ENCODE measurements at places on chromosomes 16 and 17.

- no peak for DNase-seq
Observed at GRCh38 chr16:30603945-30604315, 6.3 kb downstream of the ZNF689 start.

GRCh38 chr17:79562192-79562930 is 48.5 kb downstream of the RBFOX3 start:
- DNase-seq = no peak

- no peak for DNase-seq
Observed at GRCh38 chr17:71830866-71831265, 290.0 kb upstream of the SOX9 start.

GRCh38 chr16:20191566-20191965 is 117.9 kb upstream of the GPR139 start:
- no peak for DNase-seq

DNA sequence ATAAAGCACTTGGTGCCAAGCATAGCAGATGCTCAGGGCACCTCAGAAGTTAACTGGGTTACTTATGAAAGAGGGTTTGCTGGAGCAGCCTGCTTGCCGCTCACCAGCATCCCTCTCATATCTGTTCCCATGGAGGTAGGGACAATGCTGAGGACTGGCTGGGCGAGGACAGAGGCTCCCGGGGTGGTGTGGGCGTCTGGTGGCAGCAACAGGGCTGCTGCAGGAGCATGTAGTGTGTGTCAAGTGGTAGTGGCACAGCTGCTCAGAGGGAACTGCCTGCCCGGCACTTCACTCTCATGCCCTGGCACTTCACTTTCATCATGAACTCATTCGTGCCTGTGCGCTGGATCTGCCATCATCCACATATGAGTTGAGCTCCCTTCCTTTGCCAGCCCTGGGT is 26.9 kb upstream of the ZNHIT3 start:
- DNase-seq = no peak

GRCh38 chr17:71084219-71084618 is 914.9 kb downstream of the KCNJ2 start:
- DNase-seq = peak; percentile 2

- DNase-seq = no peak
Observed at GRCh38 chr16:71930013-71930563, 34.8 kb downstream of the IST1 start.

GRCh38 chr17:8273884-8274444 is 14.5 kb upstream of the RANGRF start:
- no peak for DNase-seq

DNA sequence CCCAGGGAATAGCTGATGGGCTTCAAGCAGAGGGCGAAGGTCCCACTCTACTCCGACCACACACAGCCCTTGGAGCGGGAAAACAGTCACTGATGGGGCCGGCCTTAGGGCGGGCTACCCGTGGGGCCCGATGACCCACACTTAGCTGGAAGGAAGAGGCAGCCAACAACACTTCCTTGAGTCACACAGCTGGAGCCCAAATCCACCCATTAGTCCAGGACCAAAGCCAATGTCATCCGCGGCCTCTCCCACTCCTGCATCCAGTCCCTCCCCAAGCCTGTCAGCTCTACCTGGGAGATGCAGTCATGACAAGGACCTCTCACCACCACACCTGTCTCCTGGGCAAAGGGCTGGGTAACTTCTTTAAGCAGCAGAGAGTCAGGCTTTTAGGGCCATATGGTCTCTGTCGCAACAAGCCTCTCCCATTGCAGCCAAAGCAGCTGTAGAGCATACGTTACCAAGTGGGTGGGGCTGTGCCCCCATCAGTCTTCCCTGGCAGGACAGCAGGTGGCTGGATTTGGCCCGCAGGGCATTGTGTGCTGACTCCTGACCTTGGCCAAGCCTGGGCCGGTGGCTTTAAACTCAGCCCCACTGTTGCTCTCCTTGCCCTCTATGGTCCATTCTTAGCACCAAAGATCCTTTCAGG is 110.7 kb downstream of the SOCS1 start:
- no peak for DNase-seq

DNA sequence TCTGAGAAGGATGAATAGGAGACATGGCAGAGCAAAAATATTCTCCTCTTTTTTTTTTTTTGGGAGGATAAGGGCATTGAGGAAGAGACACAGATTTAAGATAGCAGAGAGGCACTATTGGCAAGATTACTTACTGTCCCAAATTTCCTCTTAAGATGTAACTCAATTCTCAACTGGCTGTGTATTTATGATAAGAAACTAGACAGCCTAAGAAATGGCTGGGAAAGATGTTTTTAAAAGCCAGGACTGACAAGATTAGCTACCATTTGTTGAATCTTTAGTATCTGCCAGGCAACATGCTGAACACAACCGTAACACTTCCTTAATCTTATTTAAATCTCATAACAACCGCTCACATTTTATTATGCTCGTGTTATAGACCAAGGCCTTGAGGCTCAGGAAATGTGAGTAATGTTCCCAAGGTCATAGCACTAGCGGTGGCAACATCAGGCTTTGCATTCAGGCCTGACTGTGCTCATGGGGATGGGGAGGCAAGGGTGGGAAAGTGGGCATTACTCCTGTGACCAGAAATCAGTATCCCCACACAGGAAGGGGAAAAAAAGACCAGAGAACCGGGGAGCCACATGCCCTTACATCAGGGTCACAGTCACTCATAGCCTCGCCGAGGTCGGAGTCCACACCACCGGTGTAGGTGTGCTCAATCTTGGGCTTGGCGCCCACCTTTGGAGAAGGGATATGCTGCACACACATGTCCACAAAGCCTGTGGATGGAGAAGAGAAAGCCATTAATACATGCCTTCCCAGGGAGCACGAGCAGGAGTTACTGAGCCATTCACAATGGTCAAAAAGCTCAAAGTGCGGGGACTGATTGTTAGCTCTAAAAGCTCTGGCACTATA is 15.6 kb downstream of the HIGD1B start:
- DNase-seq = no peak

DNA sequence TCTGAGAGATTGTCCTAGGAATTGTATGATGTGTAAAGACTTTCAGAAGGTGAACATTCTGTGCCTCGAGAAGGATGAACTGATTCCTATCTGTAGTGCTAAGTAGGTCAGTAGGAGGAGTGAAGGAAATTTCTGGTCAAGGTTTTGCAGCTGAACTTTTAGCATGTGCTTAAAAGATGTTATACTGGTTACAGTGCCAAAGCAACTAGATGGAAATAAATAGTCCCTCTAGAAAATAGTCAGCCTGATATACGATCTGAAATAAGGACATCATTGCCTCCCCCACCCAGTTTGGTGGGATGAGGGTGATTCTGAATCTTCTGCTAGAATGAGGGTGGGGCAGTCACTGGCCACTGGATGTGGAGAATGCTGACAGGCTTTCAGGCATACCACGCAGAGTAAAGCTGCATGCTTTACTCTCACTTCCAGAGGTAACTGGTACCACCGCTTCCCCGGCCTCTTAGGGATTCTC is 57.2 kb upstream of the VPS4A start:
- no peak for DNase-seq

DNA sequence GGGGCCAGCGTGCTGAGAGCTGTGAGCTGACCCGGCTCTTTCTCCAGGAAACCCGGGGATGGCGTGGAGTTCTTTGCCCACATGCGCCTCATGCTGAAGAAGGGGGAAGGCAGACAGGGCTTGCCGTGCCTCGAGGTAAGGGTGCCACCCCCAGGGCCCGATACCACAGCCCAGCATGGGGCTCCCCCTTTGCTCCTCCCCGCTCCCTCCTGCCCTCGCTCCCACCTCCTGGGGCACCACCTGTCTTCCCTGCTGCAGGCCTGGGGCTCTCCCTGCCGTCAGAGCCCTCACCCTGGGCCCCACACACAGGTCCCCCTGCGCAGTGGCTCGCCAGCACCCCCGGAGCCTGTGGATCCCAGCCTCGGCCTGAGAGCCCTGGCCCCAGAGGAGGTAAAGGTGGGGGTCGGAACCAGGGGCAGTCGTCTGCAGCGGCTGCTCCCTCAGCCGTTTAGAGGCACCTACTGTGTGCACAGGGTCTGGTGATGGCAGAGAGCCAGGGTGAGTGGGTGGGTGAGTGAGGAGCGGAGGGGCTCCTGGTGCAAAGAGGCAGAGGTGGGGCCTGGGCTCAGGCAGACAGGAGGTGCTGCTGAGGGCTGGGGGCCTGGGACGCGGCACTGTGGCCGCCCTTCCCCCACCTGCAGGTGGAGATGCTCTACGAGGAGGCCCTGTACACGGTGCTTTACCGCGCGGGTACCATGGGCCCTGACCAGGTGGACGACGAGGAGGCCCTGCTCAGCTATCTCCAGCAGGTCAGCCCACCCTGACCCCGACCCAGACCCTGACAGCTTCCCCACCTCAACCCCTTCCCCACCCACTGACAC is 5.6 kb downstream of the BAIAP3 start:
- DNase-seq = no peak

DNA sequence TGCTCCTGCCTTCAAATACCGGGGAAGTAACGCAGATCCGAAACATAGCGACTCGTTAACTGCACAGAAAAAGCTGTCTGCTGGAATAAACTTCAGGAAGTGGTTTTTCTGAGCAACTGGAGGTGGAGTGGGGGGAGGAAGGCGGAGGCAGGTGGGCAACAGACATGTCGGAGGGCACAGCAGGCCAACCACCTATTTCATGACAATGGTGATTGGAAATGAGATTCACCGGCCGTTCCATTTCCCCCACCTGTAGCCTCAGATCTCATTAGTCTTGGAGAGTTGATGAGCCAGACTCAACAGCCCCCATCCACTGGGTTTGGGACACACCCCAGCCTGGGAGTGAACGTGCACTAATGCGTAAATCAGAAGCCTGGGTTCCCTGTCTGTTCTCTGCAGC is 7.7 kb upstream of the PECAM1 start:
- DNase-seq = no peak

DNA sequence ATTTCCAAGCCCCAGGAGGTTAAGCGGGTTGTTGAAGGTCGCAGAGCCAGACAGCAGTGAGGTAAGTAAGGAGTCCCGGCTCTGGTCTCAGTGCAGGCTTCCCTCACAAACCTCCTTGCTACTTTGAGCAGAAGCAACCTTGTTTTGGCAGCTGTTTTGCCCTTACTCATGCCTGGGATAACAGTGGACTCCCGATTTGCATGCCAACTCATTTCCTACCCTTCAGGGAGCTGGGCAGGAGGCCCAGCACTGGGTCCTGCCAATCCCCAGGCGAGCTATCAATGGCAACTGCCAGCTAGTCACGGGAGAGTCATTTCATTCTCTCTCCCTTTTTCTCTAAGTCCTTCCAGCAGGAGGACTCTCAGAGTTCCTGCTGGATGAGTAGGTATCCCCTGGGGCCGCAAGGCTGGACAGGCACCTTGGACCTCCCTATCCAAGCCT is 72.0 kb upstream of the KSR1 start:
- DNase-seq = no peak

GRCh38 chr16:50121721-50122445 is 31.2 kb upstream of the TENT4B start:
- peak; percentile 43 for DNase-seq

DNA sequence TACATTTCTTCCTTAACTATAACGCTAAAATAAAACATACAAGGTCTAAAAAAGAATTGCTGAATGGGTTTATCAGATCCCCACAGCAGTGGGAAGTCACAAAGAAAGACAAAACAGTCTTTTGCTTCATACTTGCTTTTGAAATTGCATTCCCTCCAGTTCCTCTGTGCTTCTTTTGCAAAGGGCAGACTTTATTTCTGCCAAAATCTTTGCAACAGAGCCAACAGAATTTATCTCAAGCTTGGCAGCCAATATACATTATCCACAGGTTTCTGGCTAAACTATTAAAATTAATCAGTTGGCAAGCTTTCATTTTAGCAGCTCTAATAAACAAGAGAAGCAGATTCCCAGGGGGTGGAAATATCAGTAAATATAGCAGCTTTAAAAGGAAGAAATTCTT is 378.9 kb upstream of the CA10 start:
- no peak for DNase-seq

DNA sequence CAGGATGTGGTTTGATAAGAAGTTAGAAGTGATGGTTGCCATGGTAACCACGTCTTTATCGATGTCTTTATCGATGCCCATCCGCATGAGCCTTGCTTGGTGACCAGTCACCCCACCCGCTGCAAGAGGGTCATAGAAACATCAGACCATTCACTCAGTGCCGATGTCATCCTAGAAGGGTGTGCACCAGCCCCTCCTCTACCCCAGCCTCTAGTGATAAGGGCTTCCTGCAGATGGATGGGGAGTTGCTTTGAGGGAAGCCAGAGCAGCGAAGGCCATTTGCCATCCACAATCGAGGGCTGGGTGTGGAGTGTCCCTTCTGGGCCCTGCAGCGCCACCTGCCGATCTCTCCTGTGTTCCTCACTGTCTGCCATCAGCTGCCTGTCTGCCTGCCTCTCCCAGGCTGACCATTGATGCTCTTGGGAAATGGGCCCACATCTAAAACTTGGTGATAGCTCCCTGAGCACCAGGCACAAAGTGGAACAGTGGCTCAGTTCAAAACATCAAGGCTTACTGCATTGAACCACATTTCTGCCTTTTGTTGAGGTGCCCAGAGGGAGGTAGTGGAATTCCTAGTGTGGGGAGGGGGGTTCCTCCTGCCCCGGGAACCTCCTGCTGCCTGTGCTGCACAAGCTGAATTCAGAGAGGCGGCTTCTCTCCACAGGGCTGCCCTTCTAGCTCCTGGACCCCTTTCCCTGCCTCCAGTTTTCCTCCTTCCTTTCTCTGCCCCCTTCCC is 8.9 kb downstream of the CALB2 start:
- peak; percentile 70 for DNase-seq

GRCh38 chr16:19044769-19045168 is 22.6 kb upstream of the COQ7 start:
- no peak for DNase-seq

DNA sequence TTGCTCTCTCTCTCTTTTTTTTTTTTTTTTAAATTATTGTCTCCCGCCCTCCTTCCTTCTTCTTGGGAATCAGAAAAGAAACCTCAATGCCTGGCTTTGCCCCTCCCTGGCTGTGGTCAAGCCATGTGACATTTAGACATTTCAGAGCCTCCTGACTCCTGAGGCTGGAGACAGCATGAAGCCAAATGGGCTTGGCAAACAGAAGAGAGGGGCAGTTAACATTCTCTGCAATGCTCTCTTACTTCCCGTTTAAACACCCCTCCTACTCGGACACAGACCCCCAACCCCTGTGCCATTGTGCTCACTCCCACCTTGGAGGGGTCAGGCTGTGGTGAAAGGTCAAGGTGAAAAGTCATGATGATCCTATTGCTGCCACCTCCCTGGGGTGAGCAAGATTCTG is 14.7 kb upstream of the MEOX1 start:
- DNase-seq = no peak

DNA sequence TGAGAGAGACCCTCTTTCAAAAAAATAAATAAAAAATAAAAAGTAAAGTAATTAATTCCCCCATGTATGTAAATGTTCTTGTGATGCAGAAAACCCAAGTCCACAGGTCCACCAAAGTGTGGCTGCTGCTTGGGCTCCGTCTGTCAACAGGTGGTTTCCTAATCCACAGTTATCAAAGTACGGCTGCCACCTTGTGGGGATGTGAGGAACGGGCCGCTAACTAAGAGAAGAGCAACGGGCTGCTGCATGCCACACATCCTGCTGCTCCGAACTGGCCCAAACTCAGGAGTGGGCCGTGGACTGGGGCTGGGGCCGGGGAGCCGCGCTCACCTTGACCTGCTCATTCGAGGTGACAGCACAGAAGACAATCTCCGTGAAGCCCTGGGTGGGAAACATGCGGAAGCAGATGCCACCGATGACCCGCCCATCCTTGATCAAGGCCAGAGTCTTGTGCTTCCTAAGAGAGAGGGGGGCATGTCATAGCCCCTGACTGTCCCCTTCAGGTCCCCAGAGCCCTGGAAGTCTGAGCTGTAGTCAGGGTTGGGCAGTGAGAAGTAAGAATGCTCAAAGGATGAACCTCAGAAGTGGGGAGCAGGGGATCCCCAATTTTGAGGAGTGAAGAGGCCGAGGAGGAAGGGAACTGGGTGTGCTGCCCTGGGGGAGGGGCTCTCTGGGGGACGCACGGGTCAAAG is 4.3 kb downstream of the KAT2A start:
- DNase-seq = peak; percentile 87

Data from activated CD4-positive, alpha-beta T cell treated with anti-CD3 and anti-CD28 coated beads for 48 hours (primary cell).